ENCODE measurements at places on chromosomes 4 and X.

DNA sequence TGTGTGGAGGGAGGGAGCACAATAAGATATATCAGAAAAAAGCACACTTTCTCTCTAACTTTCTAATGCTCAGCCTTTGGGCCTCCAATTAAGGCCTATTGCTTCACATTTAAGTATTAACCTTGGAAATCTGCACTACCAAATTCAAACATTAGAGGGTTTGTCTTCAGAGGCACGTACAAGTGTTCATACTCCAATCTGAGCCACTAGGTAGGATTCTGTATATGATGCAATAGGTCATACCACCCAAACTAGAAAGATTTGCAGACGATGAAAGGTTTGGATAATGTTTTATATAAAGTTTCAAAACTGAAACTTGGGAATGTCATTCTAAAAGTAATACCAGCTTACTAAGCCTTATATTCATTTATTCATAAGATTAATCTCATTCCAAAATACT lies 106.4 kb downstream of the MID1 start:
- no peak for DNase-seq

GRCh38 chrX:45479196-45479834 lies 278.6 kb upstream of the DIPK2B start:
- no peak for DNase-seq

GRCh38 chr4:24000470-24000831 lies 110.6 kb upstream of the PPARGC1A start:
- no peak for DNase-seq

GRCh38 chrX:12984603-12985319 lies 9.9 kb downstream of the TMSB4X start:
- DNase-seq, result no peak

- DNase-seq, result no peak
These were observed 187.0 kb downstream of the UGT8 start for GRCh38 chr4:114785570-114785969.

GRCh38 chrX:1248331-1249061 lies 20.1 kb upstream of the CSF2RA start:
- DNase-seq, result peak; percentile 59

- DNase-seq, result no peak
These were observed 80.6 kb upstream of the ENPP6 start for GRCh38 chr4:184298254-184298653.

DNA sequence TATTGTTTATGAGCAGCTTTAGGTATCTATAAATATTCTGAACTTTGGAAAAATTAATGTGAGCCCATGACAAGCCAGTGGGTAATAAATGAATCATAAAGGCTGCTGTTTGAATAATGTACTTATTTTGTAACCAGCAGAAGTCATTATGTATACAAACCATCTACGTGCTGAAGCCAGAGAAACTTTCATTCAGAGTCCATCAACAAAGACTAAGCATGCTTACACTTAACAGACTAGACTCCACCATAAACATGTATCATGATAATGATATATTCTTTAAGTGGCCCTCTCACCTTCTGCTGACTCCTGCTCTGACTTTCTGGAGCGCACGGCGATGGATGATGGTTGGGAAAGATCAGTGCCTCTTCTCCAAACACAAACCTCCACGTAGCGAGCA lies 72.0 kb downstream of the SMARCA5 start:
- no peak for DNase-seq

DNA sequence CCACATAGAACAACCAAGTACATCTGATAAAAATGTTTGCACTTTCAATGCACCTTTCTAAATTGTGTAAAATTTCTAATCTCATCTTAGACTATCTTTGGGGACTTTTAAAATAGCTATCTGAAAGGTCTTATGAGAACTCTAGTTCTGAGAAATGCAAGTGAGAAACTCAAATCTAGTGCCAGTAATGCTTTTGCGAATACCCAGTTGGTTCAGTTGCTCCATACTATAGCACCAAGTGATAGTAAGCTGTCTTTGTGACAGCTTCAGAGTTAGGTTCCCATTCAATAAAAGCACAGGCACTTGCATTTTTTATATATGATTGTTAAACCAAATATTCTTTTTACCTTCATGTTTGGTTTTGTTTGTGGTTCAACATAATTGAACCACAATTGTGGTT lies 4.5 kb upstream of the ITM2A start:
- no peak for DNase-seq

DNA sequence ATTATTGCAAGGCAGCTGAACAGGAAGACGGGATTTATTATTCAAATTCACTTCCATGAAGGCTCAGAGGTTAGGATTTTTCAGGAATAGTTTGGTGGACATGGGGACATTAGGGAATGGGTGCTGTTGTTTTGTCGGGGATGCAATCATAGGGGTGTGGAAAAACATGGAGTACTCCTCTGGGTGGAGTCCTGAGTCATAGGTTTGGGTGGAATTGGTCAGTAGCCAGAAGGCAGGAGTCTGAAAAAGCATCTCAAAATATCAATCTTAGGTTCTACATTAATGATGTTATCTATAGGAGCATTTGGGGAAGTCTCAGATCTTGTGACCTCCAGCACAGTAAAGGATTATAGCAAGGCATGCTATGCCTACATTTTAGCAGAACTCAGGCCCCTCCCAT lies 14.5 kb upstream of the ETNPPL start:
- DNase-seq, result no peak

DNA sequence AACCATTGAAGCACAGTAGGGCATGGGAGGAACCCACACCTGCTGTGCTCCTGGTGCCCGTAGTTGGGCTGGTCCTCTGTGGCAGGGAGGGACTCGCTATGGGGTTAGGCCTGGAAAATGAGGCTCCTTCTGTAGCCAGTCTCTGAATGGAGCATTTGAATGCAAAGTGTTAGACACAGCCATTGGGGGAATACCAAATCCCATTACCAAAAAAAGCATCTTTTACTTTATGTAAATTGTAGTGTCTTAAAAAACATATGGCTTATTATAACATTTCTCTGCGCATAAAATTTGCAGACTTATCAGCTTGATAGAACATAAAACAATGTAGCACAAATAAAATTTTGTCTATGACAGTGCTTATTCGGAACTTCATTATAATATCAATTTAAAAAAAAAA lies 129.2 kb upstream of the PDLIM3 start:
- DNase-seq, result no peak

DNA sequence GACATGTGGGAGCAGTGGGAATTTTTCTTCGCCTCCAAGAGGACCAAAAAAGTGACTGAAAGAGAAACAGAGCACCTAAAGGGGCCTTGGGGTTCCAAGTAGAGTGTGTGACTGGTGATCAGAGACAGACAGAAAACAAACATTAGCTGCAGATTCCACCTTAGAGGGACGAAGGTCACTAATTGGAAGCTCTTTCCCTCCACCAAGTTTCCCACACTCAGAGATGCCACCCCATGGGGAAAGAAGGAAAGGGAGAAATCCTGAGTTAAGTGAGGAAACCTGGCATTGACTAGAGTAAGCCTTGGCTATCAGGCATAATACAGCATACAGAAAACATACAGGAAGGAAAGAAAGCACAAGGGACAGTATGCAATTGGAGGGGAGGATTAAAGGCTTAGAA lies 90.9 kb downstream of the HNRNPD start:
- no peak for DNase-seq

DNA sequence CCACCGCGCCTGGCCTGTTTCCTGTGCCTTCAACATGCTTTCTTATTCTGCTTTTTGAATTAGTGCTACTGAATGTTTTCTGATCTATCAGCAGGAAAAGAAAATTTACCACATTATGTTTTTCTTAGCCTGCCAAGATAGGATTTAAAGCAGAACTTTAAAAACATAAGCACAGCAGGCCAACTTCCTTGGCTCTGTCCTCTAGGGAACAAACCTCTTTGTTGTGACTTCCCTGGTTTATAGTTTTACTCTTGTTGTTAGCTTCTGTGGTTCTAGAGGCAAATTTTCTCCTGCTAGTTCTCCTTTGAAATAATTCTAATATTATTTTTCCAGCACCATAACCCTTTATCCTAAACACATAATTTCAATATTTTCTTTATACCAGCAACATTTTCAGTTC lies 605.1 kb downstream of the ADGRL3 start:
- no peak for DNase-seq

DNA sequence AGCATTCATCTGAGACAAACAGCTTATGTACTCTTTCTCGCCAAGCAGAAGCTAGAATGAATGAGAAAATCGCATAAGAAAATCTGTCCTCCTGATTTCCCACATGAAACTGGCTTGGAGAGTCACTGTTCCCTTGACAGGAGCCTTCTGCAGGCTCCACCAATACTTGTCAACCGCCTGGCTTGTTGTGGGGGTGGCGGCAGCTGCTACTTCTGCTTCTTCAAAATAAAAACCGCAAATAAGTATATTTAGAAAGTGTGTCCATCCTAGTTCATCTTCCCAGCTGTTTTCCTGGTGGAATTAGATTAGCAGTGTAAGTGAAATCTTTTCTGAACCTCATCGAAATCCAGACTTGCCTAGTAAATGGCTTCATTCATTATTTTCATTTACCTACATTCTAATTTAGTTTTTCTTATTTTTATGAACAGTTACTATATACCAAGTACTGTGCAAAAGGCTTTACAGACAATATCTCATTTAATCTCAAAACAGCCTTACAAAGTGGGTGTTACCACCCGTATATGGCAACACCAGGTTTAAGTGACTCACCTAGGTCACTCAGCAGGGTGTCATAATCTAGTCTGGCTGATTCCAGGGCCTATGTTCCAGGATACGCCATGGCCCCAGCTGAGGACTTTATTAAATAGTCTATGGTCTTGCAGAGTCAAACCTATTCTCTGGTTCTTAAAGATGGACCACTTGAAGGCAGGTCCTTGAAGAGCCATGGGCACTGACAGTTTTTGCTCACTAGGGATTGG lies 104.6 kb upstream of the IGFBP7 start:
- no peak for DNase-seq

DNA sequence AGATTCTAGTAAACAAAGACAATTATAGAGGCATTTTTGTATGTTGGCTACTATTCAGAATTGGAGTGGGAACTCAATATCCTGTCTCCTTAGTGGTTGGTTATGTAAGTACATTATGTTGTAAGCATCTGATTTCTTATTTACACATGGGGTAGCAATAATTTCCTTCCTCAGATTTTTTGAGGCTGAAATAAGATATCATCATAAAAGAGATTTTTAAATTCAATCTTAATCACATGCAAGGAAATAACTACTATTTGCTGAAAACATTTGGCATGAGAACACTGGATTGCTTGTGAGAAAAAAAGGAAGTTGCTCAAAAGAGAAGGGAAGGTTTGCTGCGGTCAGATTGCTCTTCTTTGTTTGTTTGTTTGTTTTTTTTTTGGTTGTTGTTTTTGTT lies 437.7 kb upstream of the HS3ST1 start:
- no peak for DNase-seq

GRCh38 chr4:1045595-1046201 lies 34.3 kb downstream of the FGFRL1 start:
- no peak for DNase-seq
